ENCODE measurements at places on chromosomes 12 and 14. TPM values are rescaled to one million over a fixed set of nuclear protein-coding genes. Genes with fewer than 3 reads are reported as not detected.

Gene TSPAN9
- 0.58 TPM for total RNA-seq

Gene SERPINA1
- 20.3 TPM for total RNA-seq

- DNase-seq = no peak
Measured at GRCh38 chr12:25884920-25885234, 73.6 kb upstream of the RASSF8 start.

GRCh38 chr12:90851800-90852718, 102.9 kb downstream of the CCER1 start:
- no peak for DNase-seq

DNA sequence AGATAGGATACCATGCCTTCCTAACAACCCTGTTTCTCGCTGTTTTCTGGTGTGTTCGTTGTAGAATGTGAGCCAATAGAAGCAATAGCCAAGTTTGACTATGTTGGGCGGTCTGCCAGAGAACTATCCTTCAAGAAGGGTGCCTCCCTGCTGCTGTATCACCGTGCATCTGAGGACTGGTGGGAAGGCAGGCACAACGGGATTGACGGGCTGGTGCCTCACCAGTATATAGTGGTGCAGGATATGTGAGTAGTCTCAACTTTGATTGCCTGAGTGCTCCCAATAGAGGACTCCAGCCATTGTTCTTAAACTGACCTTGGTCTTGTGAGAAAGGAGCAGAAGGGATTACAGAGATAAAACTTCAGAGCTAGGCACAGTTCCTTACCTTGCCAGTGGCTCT, 96.2 kb downstream of the KICS2 start:
- no peak for DNase-seq

Data from activated T-cell treated with anti-CD3 and anti-CD28 coated beads, Interleukin-2, amount 50 U/mL, for 72 hours (primary cell).